ENCODE measurements at places on chromosomes 3 and 15.

GRCh38 chr15:40069178-40070165 lies 30.5 kb upstream of the SRP14 start:
- peak; percentile 65 for DNase-seq

GRCh38 chr15:80211976-80212375 lies 40.0 kb downstream of the CTXND1 start:
- DNase-seq = no peak

DNA sequence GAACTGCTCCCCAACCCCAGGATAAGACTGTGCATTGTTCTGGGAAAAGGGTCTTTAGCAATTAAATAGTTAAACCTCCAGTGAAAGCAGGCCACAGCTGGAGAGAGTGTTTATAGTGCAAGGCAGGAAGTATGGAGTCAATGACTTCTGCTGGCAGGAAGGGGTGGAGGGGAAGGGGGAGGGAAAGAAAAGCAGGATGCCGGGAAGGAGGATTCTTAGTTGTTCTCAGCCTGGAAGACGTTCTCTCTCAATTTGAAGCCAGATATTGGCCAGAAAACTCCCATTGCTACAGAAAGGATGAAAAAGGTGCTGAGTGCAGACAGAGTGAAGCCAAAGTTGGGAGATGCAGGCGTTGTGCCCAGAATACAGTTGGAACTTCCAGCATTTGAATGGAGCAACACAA lies 35.7 kb upstream of the ACTL6A start:
- peak; percentile 24 for DNase-seq

- no peak for DNase-seq
Observed at GRCh38 chr3:1002010-1002409, 90.8 kb upstream of the CNTN6 start.

- DNase-seq = no peak
Observed at GRCh38 chr15:27770769-27771554, 328.2 kb downstream of the OCA2 start.

DNA sequence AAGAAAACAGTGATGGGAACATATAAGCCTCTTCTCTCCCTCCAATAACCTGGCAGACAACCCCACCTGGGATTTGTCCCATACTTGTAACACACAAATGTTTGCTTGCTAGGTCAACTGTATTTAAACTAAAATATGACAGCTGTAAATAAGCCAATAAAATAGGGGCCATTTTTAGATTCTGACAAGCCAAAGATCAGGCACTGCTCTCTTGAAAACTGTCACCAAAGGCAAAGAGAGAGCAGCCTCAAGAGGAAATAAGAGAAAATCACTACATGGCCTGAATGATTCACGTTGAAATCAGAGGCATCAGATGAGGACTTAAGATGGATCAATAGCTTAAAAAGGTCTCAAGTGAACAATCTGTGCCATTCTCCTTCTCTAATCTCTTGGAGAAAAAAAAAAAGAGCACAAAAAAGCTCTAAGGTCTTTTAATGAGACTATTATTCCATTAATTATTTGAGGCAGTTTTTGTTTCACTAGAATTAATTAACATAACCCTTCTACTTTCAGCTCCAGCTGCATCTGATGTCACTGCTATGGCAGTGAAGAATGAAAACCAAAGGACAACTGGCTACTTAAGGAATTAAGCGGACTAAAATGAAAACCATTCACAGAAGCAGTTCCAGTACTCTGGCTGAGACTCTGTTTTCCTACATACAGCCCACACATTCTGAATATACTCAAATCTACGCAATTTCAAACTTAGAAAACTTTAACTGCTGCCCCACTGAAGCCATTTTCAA lies 19.0 kb downstream of the MYO5A start:
- DNase-seq = no peak

GRCh38 chr3:23113455-23114171 lies 89.5 kb upstream of the UBE2E2 start:
- DNase-seq = peak; percentile 74

- no peak for DNase-seq
Observed at GRCh38 chr15:51053571-51053970, 41.1 kb downstream of the TNFAIP8L3 start.

- DNase-seq = no peak
Observed at GRCh38 chr3:23916152-23916885, 471 bp downstream of the NKIRAS1 start.

DNA sequence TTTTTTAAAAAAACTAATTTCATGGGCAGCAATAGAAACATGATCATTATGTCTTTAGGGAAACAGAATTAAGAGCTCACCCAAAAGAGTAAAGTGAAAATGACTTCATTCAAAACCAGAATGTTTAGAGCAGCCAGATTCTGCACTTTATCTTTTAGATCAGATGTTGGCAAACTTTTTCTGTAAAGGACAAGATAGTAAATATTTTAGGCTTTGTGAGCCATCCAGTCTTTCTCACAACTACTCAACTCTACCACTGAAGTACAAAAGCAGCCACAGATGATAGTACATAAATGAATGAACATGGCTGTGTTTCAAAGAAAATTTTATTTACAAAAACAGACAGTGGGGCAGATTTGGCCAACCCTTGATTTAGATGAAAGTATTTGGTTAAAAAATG lies 84.5 kb downstream of the SETD2 start:
- DNase-seq = no peak

GRCh38 chr3:69890084-69890483 lies 109.4 kb upstream of the SAMMSON start:
- DNase-seq = no peak

All from fibroblast of the conjunctiva (primary cell).